ENCODE measurements at places on chromosomes 1 and 21.

- DNase-seq = peak; percentile 99
Observed at GRCh38 chr1:64039390-64039926, 164.0 kb upstream of the UBE2U start.

DNA sequence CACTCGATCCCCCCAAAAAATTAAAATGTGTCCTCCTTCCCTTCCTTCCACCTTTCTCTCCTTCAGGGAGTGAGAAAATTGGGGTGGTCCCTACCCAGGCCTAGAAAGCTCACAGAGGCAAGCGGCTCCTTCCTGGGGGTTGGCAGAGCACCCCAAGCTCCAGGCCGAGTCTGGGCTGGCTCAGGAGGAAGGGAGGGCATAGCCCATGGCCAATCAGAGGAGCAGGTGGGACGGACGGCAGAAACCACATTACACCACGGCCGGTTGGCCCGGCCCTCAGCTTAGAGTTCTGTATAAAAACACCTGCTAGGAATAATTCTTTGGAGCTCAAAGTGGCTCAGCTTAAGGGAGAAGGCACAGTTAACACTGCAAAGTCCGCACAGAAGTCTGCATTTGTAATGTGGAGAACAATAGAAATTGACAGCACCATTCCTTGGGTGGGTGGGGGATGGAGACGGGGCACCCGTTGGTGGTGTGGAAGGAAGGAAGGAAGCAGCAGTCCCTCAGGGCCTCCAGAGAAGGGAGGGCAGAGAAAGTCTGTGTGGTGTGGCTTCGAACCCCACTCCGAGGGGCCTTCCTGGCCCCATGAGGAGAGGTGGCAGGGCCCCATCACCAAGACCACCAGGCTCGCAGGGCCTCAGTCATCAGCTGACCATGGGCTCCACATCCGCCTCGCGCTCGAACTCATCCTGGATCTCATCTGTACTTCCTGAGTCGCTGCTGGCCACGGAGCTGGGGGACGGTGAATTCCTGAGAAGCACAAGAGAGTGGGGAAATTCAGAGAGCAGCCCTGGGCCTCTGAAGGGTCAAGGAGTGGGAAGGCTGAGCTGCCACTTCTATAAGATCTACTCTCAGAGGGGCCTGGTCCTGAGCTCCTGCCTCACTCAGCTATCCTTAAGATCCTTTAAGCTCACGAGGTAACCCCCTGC, 5.8 kb upstream of the ALDH4A1 start:
- DNase-seq = no peak

- DNase-seq = no peak
Observed at GRCh38 chr1:3989465-3989864, 89.4 kb upstream of the C1orf174 start.

GRCh38 chr1:197618061-197618460, 157.2 kb downstream of the DENND1B start:
- no peak for DNase-seq

GRCh38 chr1:39434797-39435395, 56.5 kb upstream of the BMP8A start:
- DNase-seq = peak; percentile 45

- DNase-seq = peak; percentile 12
Observed at GRCh38 chr1:85078903-85079302, 30.6 kb upstream of the MCOLN3 start.

GRCh38 chr1:237891979-237892378, 1.3 kb upstream of the ZP4 start:
- DNase-seq = no peak

DNA sequence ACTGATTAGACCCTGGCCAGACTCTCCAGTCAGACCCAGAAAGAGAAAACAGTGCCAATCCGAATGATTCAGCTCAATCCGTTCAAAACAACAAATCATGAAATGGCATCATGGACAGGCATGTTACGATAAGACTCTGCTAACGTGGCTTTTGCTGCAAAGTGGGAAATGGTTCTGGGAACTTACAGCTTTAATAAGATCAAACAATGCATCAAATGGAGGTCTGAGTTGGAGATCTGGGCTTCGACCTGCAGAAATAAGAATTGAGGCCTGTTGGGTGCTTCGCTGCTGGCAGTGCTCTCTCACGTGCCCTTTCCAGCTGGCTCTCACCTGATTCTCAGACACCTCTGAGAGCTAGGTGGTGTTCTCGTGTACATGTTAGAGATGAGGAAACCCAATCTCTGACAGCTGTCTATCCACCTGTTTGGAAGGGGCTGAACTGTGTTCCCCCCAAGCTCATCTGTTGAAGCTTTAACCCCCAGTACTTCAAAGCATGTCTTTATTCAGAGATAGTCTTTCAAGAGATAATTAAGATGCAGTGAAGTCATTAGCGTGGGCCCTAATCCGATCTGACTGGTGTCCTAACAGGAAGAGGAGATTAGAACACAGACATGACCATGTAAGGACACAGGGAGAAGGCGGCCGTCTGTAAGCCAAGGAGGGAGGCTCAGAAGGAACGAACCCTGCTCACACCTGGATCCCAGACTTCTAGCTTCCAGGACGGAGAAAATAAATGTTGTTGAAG, 45.5 kb upstream of the ETS2 start:
- DNase-seq = no peak

DNA sequence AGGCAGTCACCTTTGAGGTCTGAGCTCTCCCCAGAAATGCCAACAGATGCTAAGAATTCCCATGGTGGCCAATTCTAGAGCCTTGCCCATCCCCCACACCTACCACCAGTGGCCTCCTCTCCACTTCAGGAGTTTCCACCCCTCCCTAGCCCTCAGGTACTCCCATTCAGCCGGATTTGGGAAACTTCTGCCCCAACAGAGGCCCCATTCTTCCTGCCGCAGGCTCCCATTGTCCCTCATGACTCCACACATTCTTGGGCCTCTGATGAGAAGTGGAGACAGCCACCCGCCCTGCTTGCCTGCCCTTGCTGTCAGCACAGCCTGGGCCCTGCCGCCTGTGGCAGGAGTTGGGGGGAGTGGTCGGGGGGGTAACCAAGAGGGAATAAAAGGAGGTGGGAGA, 4.6 kb downstream of the BLACAT1 start:
- DNase-seq = no peak
